ENCODE measurements at places on chromosomes 11 and 22.

DNA sequence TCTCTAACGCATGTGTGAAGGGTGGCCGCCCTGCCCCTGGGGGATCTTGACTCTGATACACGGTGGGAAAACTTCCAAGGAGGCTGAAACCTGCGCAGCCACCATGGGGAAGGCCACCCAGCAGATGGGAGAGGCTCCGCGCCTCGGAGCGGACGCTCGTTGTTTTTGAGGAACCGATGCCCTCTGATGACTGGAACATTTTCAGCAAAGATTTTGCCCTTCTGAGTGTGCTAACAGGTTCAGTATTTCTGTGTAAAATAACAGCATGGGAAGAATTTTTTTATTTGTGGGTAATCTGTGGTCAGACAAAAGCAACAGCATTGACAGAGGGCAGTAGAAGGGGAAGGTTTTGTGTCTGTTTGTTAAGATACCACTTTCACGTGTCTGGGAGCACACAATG is 16.7 kb downstream of the MB start:
- DNase-seq, result no peak

- DNase-seq, result no peak
Measured at GRCh38 chr11:69360606-69361005, 66.7 kb downstream of the MYEOV start.

- no peak for DNase-seq
Measured at GRCh38 chr11:12809864-12810567, 135.8 kb downstream of the TEAD1 start.

DNA sequence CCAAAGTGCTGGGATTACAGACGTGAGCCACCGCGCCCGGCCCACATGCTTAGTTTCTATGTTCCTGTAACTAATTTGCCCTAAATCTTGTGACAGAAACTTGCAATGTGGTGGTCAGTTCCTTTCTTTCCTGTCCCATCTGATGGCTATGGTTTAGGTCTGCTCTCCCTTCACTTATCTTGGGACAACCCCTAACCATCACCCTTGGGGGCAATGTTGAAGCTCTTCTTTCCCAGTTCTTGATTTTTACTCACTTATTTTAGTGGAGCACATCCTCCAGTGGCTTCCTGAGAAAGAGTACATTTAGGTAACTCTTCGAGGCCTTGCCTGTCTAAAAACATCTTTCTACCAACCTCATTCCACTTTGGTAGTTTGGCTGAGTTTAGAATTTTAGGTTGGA is 7.3 kb downstream of the SREBF2 start:
- no peak for DNase-seq

GRCh38 chr11:110571081-110571720 is 141.0 kb downstream of the ARHGAP20 start:
- DNase-seq, result no peak

GRCh38 chr22:31346733-31347250 is 646 bp upstream of the PATZ1 start:
- DNase-seq, result no peak

DNA sequence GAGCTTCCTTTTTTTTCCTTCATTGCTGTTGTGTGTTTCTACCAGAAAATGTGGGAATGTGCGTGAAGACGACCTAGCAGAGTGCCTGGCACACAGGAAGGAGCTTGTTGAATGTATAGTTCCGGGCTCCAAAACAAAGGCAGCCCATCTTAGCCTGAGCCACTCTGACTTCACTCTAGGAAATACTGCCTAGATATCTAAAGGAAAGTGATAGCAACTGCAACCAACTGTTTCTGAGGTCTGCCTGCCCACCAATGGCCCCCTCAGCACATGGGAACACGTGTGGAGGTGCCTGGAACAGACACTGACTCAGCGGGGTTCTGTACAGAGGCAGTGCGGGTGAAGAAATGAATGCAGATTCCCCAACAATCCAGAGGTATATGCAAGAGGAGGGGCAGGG is 14.7 kb upstream of the XBP1 start:
- DNase-seq, result no peak

DNA sequence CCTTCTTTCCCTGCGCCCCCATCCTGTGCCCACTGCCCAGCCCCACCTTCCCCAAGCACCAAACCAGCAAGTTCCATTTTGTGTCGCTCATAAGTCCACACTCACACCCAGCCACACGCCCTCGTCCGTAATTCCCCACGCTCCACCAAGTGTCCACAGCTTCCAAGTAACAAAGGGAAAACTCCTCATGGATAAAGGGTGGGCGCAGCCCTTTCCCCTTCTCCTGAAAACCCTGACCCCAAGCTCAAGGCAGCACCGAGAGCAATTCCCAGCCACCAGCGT is 458 bp downstream of the FXYD6 start:
- no peak for DNase-seq

DNA sequence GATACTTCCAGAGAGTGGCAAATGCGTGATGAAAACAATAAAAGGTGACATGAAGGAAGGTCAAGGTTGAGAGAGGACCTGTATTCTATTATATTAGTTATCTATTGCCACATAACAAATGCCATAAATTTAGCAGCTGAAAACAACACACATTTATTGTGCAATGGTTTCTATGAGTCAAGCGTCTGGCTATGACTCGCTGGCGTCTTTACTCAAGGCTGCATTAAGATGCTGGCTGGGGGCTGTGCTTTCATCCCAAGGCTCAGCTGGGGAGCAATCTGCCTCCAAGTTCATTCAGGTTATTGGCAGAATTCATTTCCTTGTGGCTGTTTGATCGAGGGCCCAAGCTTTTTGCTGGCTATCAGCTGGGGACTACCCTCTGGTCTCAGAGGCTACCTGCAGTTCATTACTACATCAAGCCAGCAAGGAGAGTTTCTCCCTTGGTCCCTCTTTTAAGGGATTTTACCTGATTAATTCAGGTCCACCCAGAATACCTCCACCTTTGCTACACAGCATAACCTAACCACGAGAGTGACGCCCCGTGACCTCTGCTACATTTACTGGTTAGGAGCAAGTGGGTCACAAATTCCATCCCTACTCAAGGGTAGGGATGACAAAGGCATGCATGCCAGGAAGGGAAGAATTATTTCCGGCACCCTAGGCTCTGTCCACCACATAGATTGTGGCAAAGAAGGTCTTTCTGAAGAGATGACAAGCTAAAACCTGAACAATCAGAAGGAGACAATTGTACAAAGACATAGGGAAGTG is 549.1 kb downstream of the MN1 start:
- no peak for DNase-seq

- peak; percentile 18 for DNase-seq
Measured at GRCh38 chr11:82733444-82734119, at the start of gene FAM181B. Gene FAM181B, minus strand, starts transcription at chr11:82733864. Its CDS starts 135 bp downstream, at chr11:82733729.

DNA sequence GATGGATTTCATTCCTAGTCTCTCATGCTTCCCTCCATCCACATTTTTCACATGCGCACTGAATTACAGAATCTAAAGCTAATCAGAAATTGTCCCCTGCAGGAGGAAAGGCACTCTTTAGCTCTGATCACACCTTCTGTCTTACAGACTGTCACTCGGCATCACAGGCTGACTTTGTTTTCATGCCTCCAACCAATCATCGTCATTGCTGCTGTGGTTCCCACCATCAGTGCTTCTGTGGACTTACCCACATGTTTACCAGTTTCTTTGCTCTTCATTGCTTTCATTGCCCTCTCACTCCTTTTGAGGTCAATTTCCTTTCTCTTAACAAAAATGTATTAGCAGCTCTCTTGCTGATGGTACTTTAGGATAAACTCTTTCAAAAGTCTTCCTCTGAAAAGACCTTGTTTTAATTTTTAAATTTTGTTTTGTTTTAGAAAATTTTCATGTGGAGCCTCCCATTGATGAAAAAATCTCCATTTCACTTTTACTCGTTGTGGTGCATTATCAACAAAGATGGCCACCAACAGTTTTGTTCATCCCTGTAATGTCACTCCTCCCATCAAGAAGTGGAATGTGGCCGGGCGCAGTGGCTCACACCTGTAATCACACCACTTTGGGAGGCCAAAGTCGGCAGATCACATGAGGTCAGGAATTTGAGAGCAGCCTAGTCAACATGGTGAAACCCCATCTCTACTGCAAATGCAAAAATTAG is 20.2 kb upstream of the TREH start:
- DNase-seq, result peak; percentile 33

- no peak for DNase-seq
Measured at GRCh38 chr11:125202362-125202880, 37.9 kb downstream of the PKNOX2 start.

DNA sequence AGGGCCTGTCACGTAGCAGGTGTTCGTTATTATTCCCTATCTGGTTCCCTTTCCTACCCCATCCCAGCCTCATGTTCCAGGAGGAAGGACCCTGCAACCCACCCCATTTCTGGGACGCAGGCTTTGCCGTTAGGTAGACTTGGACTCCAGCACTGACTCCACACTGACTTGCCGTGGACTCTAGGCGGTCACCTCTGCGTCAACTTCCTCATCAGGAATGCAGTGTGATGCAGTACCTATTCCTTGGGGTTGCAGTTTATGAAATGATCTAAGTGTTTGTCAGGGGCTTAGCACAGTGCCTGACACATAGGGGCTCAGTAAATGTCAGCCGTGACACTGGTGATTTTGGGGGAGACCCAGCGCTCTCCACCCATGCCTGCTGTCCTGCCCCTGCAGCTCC is 16.8 kb downstream of the DGKZ start:
- no peak for DNase-seq

DNA sequence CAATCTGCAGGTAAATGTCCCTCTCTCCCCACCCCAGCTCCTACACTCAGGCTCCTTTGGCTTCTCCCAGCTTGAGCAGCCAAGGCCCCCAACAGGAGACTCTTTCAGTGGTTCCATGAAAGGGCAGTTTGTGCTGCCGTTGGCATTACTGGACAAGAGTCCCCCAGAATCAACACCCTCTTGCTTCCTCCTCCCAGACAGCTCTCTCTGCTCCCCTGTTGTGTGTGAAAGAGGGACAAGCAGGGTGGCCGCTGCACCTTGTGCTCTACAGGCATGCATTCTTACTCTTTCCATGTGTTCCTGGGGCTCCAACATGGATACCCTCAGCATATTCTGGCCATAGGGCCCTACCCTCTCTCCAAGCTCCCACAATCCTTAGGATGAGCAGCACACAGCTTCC is 48.7 kb downstream of the P4HA3 start:
- DNase-seq, result no peak

DNA sequence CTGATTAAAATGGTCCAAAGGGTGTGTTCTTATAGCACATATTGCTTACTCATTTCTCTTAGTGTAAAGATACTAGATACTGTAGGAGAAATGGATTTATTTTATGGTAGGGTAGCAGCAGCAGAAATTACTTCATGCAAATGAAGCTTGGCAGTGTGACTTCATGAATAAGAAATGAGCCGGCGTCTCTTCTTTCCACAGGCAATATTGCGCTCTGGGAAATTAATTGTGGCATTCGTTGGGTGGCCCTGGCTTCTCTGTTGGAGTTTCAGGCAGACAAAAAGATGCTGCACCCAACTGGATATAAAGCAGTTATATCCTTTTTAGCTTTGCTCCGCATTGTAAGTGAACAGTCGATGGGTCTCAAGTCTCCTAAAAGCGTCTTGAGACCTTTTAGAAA is 211.0 kb upstream of the NAV2 start:
- no peak for DNase-seq

DNA sequence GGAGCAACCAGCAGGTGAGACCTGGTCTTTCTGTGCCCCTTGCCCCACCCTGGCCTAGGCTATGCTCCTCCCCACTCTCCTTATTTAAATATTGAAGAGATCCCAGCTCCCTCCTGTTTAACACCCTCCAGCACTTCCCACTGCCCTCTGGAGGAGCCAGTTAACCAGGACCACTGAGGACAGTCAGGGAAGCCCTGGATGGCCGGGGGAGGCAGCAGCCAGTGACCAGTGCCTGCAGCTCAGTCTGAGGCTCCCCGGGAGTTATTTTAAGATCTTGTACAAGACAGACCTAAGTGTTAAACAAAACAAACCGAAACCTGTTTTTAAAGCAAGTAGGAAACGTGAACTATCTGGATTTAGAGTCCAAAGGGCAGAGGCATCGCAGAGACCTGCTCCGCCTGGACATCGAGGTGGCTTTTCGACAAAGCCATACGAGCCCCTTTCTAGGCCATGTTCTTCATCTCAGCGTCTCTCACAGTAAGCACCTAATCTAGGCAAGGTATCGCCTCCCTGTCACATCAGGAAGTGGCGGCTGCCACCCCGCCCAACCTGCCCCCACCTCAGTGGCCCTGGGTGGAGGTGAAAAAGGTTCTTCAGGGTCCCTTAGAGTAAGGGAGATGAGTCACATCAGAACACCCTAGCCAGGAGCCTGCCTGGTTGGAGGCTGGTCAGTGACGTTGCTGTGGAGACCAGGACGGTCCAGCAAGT is 35.2 kb downstream of the TRMU start:
- DNase-seq, result no peak

DNA sequence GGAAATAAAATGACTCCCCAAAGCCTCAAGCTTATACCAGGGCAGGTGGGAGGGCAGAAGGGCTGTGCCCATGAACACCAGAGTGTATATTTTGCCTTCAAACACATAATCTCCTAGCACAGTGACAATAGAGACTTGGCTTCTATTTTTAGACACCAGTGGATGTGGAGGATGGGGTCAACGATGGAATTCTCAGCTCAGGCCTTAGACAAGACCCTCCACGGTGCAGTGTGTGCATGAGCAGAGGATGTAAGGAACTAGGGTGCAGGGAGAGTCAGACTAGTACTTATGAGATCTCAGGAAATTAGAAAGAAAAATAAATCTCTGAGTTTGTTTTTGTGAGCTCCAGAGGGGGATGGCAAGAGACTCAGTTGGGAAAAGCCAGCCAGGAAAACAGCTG is 113.6 kb upstream of the CADM1 start:
- no peak for DNase-seq

DNA sequence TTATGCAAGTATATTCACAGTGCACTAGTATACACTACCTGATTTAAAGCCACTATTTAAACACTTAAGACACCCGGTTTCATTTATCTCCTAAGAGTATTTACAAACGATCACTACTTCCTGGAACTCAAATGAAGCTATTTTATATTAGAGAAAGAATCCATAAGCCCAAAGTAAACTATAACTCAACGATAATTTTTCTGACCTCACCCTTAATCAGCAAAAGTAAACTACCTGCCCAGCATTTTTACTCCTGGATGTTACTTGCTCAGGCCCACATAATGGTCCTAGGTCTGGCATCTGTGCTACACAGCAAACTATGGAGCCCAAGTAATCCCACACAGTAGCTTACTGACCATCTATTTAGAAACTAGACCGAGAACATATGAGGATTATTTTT is 33.4 kb downstream of the TSG101 start:
- no peak for DNase-seq

DNA sequence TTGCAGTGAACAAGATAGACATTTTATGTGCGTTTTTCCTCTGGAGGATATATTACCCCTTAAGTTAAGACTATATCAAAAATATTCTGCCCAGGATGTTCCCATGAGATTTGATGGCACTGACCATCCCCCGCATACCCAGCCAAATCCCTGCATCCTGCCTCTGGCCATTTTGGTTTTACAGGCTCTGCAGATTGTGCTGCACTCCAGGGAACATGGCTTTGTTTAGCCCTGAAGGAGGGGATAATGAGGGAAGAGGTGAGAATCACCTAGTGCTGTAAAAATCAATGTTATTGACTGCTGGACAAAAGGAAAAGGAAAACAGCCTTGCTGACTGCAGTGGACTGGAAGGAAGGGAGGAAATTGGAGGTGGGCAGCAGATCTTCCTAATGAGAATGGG is 717.4 kb downstream of the DLG2 start:
- no peak for DNase-seq

Measured in activated CD4-positive, alpha-beta T cell treated with anti-CD3 and anti-CD28 coated beads for 4 hours (primary cell).